ENCODE measurements at places on chromosomes 11 and 22.

- DNase-seq, result no peak
Observed at GRCh38 chr22:26432619-26433311, 3.7 kb downstream of the ASPHD2 start.

DNA sequence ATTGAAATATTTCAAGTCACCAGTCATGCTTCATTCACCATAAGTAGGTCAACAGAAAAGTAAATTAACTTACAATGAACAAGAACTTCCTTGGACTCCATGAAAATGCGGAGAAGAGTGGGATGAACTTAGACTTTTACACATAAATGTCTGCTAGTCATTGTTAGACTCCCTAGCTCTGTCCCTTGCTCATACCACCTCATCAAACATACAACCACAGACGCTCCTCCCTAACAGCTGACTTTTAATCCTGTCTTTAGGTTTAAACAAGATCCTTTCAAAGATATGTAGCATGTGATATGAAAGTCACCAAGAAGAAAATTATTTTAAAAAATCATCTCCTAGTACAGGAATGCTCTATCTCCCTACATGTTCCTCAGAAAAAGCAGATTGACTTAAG is 248.1 kb downstream of the DLG2 start:
- DNase-seq, result no peak

- no peak for DNase-seq
Observed at GRCh38 chr11:121291896-121292494, 576 bp upstream of the SC5D start.

GRCh38 chr11:58730507-58731089 is 1.1 kb downstream of the GLYAT start:
- DNase-seq, result no peak

DNA sequence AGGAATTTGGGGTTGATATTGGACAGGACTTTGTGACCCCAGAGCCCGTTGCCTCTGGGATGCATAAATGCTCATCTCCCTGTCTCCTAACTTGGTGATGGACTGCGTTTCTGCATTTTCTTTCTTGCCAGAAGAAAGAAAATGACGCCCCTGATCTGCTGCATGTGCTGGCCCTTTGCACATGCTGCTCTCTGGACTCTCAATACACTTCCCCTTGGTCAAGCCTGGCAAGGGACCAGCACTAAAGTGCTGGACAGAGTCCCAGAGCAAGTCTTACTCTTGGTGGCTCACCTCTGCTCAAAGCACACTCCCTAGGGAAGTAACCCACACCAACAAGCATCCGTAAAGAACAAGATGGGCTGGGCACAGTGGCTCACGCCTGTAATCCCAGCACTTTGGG is 40.7 kb downstream of the MYH9 start:
- DNase-seq, result no peak

GRCh38 chr11:118699506-118700220 is 20.2 kb upstream of the TREH start:
- DNase-seq, result no peak

DNA sequence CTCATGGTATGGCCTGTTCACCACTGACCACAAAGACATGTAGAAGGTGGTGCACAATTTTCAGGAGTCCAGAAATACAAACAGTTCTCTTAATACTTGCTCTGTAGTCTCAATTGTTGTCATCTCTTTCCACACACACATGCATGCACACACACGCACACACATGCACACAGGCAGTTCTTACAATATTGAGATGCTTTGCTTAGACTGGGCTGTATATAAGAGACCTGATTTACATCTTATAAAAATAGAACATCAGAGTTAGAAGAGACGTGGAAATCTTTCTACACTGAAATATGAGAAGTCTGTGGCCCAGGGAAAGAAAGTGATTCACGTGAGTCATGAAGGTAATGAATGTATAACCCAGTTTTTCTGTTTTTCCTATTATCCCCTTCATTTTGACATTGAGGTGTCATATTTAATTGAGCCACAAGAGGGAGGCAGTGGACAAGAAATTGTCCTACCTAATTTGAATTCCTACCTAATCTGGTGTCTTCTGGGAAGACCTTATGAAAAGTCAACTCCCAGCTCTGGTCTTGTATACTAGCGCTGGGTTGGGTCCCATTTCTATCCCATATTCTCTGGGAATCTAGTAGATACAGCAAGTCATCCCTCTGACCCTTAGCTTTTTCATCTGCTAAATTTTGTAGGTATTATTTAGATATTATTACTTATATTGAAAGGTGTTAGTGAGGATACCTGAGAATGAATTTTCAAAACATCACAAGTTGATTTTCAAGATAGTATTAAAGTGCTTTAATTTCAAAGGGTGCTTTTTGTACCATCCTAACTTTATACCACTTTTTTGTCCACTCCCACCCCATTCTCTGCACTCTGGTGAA is 14.9 kb upstream of the MS4A4A start:
- DNase-seq, result peak; percentile 49
